ENCODE measurements at places on chromosomes 7 and 10. TPM values are rescaled to one million over a fixed set of nuclear protein-coding genes. Genes with fewer than 3 reads are reported as not detected.

Gene OR13A1
- not detected for total RNA-seq

Gene FKBP6
- total RNA-seq: not detected

DNA sequence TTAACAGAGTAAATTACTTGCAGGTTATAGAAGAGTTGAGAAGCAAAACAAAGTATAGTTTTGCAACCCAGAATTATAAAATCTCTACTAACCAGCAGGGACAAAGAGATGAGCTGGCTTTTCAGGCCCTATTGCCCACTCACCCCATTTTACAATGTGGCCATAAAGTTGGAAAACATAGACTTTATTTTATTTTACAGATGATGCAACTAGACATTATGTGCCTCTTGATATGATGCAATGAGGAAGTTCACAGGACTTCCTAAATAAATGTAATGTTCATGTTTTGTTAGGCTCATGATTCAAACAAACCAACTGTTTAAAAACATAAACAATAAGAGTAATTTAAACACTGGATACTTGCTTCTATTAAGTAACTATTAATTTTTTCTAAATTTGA is 141.1 kb upstream of the WNT16 start:
- DNase-seq: no peak

DNA sequence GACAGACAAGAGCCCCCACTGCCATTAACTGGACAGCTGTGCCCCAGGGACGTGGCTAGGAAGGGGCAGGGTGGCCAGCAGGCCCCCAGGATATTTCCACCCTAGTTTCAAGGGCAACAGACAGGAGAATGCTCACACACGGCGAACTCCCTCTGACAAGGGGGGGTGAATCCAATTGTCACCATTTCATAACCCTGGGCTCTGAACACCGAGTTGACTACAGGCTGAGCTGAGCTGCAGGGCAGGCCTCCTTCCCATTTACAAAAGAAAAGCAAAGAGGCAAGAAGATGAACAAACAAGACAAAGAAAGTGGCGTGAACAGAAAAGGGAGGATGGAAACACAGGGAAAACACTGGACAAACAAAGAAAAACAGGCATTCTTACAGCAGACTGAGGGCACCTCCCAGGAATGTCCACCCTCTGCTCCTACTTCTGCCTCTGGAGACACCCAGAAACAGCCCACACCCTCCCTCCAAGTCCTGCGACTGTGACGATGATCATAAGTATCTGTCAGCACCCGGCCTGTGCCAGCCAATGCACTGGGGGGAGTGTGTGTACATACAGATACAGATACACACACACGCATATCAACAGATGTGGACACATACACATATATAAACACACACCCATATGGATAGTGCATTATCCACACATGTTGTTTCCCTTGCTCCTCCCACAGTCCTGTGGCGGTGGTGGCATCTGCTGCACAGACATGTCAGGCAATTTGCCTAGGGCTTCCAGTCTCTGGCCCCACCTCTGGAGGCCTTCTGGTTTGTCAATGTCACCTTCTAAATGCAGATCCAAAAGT is 66.2 kb downstream of the FAM53B start:
- no peak for DNase-seq

DNA sequence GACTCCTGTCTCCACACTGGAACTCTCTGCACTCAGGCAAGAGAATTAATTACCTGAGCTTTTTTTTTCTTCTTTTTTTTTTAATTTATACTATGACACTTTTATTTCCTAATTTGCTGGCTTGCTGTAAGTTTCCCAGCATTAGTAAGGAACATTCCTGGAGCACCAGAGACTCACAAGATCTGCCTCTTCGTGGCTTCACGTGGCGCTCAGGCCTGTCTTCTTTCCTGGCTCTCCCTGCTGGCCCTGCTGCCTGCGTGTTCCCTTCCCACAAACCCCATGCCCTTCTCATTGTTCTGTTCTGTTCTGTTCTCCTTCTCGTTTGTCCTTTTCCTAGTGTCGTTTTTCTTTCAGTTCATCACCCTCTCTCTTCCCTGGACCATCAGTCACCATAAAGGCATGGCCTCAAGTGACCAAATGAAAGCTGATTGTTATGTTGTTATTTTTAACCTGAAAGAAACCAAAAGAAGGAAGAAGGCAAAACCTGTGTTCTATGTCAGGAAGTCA is 591.6 kb upstream of the PFKP start:
- DNase-seq: no peak

All from HT1080 (cell line).